ENCODE measurements at places on chromosomes 3 and 15.

- no peak for DNase-seq
Measured at GRCh38 chr3:98788651-98789050, 25.5 kb downstream of the ST3GAL6 start.

- no peak for DNase-seq
Measured at GRCh38 chr3:127688022-127688415, 15.3 kb downstream of the ABTB1 start.

GRCh38 chr15:68241088-68241935 lies 11.8 kb upstream of the CLN6 start:
- DNase-seq = no peak

GRCh38 chr3:142808103-142808917 lies 80.6 kb downstream of the PCOLCE2 start:
- DNase-seq = no peak

DNA sequence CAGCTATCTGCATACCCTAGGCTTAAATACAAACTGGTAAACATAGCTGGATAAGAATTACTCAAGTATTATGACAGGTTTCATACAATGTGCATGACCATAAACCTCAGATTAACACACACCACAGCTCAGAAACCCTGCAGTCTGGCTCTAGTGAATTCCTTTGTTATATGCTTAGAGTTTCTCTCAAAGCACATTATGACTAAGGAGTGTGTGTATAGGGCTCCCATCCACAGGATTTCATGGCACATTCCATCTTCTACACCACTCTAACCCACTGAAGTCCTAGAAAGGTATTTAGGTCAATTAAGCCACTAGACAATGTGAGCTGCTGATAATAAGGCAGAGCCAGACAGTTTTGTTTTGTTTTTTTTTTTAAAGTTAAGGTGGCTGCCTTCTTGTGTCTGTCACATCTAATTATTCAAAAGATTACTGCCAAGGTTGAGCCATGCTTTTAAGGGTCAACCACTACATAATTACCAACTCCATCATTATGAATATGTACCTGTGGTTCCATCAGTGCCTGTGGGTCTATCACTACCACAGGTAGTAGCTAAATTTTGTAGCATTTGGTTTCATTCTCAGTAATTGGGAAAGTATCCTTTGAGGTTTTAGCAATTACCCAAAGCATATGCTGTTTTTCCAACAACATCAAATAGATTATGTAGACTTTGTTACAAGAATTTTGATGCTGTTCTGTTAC lies 107.0 kb downstream of the ALCAM start:
- DNase-seq = no peak

DNA sequence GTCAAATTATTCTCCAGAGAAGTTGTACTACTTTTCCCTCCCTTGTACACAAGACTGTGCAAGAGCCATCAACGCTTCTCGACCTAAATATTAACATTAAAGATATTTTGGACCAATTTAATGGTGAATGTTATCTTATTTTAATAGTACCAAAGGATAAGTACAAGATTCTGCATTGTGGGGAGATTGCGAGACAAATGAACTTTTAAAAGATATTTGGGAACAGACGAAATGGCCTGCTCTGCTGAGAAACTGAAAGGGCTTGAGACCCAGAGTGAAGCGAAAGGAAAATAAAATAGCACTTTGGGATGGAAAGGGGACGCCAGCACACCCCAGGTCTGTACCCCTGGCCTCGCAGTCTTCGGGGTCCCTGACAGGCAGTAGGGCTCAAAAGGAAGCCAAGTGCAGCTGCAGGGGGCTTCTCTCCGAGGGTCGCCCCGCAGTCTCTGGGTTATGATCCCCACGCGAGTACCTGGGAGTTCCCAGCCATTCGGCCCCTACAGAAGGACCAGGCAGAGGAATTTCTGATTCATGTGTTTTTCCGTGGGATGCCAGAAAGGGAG lies 97.6 kb upstream of the VGLL3 start:
- no peak for DNase-seq

GRCh38 chr3:172135185-172135584 lies 95.8 kb downstream of the FNDC3B start:
- no peak for DNase-seq

GRCh38 chr3:160446522-160447056 lies 3.0 kb downstream of the TRIM59 start:
- DNase-seq = no peak

- DNase-seq = no peak
Measured at GRCh38 chr3:108897883-108898282, 55.8 kb downstream of the GUCA1C start.

GRCh38 chr3:116517308-116517707 lies 72.0 kb upstream of the LSAMP start:
- no peak for DNase-seq

DNA sequence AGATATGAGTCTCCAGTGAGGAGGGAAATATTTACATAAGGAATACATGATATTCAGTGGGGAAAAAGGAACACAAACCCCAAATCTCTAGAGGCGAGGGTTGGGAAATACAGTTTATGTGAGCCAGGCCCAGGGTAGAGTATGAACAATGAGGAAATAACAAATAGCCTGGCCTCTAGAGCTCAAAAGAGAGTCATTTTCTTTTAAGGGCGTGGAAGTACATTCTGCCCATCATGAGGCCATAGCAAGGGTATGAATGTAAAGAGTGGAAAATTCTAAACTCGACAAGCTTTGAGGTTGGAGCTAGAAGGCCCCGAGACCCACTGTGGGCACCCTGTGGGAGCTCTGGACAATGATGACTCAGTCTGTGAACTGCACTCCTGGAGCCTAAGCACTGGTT lies 27.8 kb upstream of the IGF2BP2 start:
- no peak for DNase-seq

DNA sequence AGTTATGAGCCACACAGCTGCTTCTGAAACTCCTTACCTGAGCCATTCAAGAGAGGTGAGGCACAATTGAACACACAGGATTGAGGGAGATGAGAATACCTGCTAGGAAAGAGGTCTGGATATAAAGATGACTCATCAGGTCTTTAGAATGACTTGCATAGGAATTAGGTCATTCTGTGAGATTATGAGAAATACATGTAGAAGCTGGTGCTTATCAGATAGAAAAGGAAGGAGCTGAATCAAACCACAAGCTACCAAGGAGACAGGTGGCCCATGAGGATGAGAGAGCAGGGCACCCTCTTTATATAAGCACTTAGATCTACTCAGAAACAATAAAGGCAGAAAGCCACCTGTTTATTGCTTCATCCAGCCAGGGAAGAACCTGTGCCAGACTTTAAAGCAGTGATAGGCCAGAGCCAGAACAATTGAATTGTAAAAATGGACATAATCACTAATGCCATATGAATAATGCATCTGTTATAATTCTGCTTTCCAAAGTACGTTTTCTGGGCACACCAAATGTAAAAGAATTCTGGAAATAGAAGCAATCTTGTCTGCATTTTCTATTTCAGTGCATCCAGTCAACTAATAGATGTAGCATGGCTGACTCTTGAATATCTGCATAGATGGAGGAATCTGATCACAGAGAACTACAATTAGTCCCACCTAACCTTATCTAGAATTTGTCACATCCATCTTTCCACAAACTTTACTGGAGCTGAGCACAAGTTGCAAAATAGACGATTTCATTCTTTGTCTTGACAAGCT lies 74.9 kb downstream of the PIK3R4 start:
- DNase-seq = peak; percentile 47

DNA sequence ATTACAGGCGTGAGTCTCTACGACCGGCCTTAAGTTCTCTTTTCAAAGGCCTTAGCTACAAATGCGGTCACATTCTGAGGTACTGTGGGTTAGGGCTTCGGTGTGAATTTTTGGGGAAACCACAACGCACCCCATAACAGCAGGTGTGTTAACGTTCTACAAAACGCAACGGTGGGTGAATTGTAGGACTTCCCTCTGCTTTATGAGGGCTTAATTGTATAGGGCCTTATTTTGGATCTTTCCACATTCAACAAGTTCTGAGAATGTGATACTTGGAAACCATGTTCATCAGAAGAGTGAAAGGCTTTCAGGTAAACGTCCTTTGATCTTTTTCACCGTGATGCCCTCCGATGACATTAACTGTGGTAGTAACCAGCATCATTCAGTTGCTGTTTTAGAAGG lies 998.6 kb upstream of the CFAP20DC start:
- DNase-seq = no peak

- peak; percentile 61 for DNase-seq
Measured at GRCh38 chr3:183823963-183824362, 1.4 kb downstream of the MAP6D1 start.

- DNase-seq = no peak
Measured at GRCh38 chr3:8599146-8599545, 45.5 kb downstream of the SSUH2 start.

- DNase-seq = no peak
Measured at GRCh38 chr3:115697263-115698053, 74.1 kb downstream of the GAP43 start.

GRCh38 chr3:7194071-7194835 lies 333.3 kb downstream of the GRM7 start:
- DNase-seq = no peak

GRCh38 chr3:39338201-39338600 lies 8.7 kb downstream of the CCR8 start:
- DNase-seq = no peak

DNA sequence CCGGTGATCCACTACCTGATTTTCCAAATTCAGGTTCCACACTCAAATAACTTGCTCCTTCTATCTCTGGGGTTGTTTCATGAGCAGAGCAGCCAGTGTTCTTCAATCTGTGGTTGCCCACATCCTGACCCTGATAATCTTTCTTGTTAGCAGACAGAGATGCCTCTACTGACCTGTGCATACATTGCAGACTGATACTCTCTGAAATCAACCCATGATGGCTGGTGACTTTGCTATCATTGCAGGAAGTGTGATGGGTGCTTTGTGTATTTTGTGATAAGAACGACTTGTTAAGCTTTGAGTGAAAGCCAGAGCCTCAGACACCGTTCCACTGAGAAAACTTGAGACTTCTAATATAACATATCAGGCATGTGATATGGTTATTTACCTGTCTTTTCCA lies 39.9 kb downstream of the GATM start:
- DNase-seq = no peak

GRCh38 chr3:29802057-29802456 lies 521.2 kb downstream of the RBMS3 start:
- no peak for DNase-seq

DNA sequence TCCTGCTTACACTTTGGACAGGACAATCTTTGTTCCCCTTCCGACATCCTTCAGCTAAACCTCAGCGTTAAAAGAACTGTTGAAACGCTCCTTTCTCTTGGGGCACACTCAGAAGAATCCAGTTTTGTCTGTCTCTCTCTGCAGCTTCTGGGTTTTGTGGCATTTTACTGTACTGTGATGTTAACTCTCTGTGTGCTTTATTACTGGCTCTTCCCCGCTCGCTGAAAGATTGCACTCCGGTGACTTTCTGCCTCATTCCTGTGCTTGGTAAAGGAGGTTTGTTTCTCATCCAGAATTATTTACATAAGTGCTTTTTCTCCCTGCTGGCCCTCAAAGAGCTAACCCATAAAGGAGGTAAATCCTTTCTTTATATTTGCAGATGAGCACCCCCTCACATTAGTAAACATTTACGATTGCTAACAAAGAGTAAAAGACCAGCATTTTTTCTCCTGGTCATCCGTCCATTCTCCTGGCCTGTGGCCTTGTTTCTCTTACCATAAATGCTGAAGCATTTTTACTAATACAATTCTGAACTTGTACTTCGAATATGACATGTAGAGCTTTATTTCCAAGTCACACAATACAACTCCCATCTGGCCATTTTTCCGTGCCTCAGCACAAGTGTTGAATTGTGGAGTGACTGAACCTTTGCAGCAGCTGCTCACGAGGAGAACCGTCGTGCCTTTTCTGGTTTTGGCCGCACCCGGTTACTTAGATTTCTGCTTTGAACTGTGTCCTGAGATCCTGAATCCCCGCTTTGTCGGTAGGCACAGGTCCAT lies 69.3 kb upstream of the RPL35A start:
- DNase-seq = no peak

DNA sequence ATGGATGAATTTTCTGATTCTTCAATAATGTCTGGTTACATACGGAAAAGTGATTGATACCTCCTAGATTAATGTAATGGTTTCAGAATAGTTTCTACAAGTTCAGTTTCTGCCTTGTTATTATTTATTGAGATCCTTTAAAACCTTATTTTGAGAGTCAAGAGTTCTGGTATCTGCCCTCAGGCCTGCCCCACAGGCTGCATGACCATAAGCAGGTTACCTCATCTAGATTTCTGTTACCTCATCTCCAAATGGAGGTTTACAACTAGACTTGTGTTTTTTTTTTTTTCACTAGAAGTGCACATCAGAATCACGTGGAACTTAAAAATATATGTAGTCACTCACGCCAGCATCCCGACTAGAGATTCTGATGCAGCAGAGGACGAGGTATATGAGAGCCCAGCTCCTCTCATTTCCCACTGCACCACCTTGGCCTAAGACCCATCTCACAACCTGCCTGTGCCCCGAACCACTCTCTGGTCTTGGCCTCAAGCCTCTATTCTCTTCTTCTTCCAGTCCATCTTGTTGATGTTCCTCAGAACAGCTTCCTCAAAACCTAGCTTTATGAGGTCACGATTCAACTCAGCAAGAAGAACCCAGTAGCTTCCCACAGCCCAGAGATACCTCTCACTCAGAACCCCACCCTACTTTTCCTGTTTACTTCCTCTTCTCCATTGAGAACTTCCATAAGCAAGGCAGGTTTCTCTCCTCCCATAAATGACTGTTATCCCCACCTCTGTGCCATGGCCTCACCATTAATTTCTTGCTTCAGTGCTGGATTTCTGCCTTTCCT lies 353.4 kb downstream of the CHST2 start:
- DNase-seq = no peak

DNA sequence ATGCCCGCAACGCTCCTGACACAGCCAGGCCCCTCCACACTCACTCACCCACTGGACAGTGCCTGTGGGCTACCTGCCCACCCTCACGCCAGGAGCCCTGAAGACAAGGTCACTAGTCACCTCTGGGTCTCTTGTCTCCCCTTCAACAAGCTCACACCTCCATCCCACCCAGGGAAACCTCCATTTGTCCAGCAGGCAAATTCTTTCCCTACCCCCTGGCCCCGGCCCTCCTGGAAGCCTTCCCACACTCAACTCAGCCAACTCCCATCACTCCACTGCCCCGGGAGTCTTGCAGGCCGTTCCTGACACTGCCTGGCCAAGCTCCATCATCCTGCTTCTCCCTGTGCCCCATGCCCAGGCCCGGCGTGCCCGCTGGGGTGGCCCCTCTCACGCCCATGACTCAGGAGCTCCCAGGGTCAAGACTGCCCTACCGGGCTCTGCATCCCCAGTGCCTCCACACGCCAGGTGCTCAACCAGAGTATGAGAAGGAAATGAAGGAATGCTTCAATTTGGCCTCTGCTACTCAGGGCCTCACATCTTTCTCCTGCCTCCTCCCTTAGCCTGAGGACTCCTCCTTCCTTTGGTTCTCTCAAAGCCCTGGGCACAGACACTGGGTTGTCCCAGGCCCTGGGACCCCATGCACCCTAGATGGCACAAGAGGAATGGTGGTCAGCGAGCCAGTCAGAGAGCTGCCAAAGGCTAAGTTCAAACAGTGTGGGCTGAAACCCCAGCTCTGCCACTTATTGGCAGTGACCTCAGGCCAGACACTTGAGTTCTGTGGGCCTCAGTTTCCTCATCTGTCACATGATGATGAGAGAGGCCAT lies 88.6 kb downstream of the SEC22A start:
- no peak for DNase-seq

- DNase-seq = no peak
Measured at GRCh38 chr3:43884581-43884980, 193.8 kb downstream of the ABHD5 start.

GRCh38 chr3:54259636-54260035 lies 137.3 kb downstream of the CACNA2D3 start:
- no peak for DNase-seq
